Naive B cell (primary cell): ENCODE measurements at places on chromosomes 11 and 22. TPM values are rescaled to one million over a fixed set of nuclear protein-coding genes. Genes with fewer than 3 reads are reported as not detected.

GRCh38 chr22:19098157-19098556 lies 24.1 kb downstream of the DGCR2 start:
- peaks cover 4% of the 10 kb centered on the region for H3K36me3 ChIP-seq
- H3K27ac ChIP-seq, result peak overlapping the region; percentile 59
- H3K4me1 ChIP-seq, result peaks cover 16% of the 10 kb centered on the region
- H3K27me3 ChIP-seq, result no peaks in the 10 kb centered on the region

GRCh38 chr11:117575856-117576255 lies 221.2 kb downstream of the DSCAML1 start:
- no peaks in the 10 kb centered on the region for H3K4me1 ChIP-seq
- no peaks in the 10 kb centered on the region for H3K36me3 ChIP-seq
- no peak overlapping the region for H3K4me3 ChIP-seq
- H3K27ac ChIP-seq, result no peak overlapping the region
- no peak for DNase-seq
- H3K27me3 ChIP-seq, result peaks cover 14% of the 10 kb centered on the region

DNA sequence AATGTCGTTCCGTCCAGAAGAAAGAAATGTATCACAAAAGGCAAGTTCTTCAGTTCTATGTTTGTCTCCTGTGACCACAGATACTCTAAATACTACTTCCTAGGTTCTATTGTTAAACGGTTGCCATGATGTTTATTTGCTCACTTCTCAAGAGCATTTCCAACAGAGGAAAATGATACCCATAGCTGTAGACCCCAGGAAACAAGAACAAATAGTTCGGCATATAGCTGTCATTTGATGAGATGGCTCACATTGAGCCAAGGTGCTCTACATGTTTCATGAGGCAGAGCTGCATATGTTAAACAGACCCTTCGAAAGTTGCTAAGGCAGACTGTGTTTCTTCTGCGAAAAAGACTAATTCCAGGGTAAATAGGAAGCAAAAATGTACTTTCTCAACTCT lies 15.4 kb upstream of the ANGPTL5 start:
- H3K36me3 ChIP-seq, result no peaks in the 10 kb centered on the region
- no peaks in the 10 kb centered on the region for H3K27me3 ChIP-seq
- no peak for DNase-seq

GRCh38 chr22:27642104-27642800 lies 159.3 kb downstream of the MN1 start:
- no peak for DNase-seq
- H3K27ac ChIP-seq, result no peak overlapping the region
- no peak overlapping the region for H3K4me3 ChIP-seq
- peaks cover 8% of the 10 kb centered on the region for H3K27me3 ChIP-seq
- no peaks in the 10 kb centered on the region for H3K36me3 ChIP-seq

DNA sequence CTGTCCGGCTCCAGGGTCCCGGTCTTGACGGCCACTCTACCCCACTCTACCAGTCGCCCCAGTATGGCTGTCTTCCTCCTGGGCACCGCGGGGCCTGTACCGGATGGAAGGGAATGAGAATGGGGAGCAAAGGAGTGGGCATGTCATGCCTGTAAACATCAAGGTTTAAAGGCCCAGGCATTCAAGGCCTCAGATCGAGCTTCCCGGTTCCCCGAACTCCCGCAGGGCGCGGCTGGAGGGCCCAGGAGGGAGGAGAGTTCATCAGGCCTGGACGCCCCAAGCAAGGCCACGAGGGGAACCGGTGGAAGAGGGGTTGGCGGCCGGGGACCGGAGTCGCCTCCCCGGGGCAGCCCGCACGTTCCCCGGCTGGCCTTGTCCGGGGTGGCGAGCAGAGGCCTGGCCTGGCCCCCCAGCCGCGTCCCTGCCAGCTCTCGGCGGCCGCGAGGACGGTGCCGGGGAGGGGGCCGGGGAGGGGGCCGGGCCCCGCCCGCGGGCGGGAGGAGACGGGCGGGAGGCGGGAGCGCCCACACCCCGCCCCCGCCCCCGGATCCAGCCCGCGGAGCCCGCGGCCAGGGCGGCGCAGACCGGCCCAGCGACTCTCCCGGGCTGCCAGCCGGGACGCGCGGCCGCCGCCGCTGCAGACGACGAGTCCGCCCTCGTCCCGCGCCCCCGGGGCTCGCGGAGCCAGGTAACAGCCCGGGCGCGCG lies at the start of gene CDC42EP1:
Gene CDC42EP1 (plus strand): TSS at position 580 of the 707 bp plus-strand sequence. CDS start 5,870 bp downstream, outside the sequence.
- H3K27ac ChIP-seq, result no peak within 1 kb of the TSS
- no peaks in the 10 kb centered on the region for H3K36me3 ChIP-seq
- peak within 1 kb of the TSS; percentile 47 for H3K4me3 ChIP-seq
- peaks cover 19% of the 10 kb centered on the region for H3K4me1 ChIP-seq

GRCh38 chr11:126949066-126949891 lies 51.3 kb downstream of the KIRREL3 start:
- no peak overlapping the region for H3K27ac ChIP-seq
- no peak for DNase-seq
- H3K4me1 ChIP-seq, result no peaks in the 10 kb centered on the region

The KLHL22 gene
- polyA plus RNA-seq, result 24.3 TPM
